ENCODE measurements at places on chromosomes 3 and 15.

DNA sequence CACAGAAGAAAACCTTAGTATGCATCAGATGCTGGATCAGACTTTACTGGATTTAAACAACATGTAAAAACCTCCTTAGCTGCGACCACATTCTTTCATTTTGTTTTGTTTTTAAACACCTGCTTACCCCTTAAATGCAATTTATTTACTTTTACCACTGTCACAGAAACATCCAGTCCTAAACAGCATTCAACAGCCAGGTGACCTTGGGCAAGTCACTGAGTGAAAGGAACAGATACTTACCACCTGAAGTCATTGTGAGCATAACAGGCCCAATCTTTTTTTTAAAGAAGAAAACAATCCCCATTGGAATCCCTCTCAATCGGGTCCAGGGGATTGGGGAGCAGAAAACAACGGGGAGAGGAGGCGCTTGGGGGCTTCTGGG, 390 bp downstream of the STARD5 start:
- DNase-seq, result no peak

GRCh38 chr3:119745942-119746341, 36.0 kb upstream of the NR1I2 start:
- DNase-seq, result peak; percentile 37

DNA sequence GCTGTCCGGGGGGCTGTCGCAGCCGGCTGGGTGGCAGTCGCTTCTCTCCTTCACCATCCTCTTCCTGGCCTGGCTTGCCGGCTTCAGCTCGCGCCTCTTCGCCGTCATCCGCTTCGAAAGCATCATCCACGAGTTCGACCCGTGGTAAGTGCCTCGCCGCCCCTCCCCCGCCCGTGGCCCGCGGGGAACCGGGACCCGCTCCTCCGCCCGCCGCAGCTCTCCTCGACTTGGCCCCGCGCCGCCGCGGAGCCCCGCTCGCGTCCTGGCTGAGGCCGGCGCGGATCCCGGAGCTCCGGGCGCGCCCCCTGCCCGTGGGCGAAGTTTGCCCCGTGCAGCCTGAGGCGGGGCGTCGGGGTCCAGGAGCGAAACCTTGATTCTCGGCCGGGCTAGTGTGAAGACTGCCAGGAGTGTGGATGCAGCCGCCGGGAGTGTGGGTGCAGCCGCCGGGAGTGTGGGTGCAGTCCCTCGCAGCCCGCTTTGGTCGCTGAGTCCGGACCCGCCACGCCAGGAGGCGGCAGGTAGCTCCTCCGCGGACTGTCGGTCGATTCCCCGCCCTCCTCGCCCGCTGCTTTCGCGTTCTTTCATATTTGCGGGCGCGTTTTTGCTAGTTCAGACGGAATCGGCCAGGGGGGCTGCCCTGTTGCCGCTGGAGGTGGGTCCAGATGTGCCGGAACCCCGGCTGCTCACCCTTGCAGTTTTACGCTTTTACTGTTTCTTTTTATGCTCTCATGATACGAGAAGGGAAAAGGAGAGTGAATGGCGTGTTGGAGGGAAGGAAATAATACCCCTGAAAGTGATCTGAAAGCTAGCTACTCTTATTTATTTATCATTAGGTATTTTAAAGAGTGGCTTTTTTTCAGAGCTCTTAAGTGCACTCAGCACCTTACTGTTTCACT, 692 bp downstream of the STT3B start:
- DNase-seq, result peak; percentile 52

DNA sequence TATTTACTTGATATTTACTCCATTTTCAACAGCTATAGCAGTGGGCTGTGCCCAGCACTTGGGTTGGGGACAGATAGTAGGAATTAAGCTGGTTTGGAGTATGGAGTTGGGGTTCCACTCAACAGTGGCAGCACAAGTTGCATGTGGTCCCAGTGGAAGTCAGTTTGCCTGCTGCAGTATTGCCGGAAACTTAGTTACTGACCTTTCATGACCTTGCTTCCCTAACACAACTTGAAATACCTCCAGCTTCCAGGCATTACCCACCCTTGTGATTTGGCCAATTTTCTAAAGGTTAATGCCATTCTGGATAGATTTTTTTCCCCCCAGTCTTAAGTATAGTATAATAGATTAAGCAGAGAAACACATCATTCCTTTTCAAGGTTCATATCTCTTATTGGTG, 68.0 kb downstream of the BBX start:
- DNase-seq, result no peak

- peak; percentile 31 for DNase-seq
Observed at GRCh38 chr3:167772992-167773391, 37.5 kb downstream of the SERPINI1 start.

- no peak for DNase-seq
Observed at GRCh38 chr3:115996420-115997108, 373.3 kb downstream of the GAP43 start.

- no peak for DNase-seq
Observed at GRCh38 chr3:58586776-58587192, 9.6 kb upstream of the FAM107A start.

GRCh38 chr15:80776420-80777045, 2.6 kb upstream of the CEMIP start:
- DNase-seq, result peak; percentile 67

GRCh38 chr3:15329046-15330005, 3.1 kb downstream of the SH3BP5 start:
- DNase-seq, result no peak

DNA sequence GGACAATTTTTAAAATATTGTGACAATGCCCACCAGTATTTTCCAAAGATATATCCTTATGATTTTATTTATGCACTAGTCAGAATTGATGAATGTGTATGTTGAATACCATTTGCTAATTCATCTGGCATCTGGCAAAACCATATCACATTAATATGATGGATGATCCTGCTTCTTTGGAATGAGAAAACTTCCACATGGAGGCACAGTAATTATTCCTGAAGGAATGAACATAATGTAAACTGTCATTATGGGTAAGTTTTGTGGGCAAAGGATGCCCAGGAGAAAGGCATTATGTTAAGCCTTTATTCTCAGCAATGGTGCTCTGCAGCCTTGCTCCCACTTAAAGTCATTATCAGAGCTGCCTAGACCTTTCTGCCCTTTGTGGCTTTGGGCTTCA, 113.0 kb upstream of the MME start:
- no peak for DNase-seq

- no peak for DNase-seq
Observed at GRCh38 chr15:39153058-39153714, 427.7 kb upstream of the THBS1 start.

- no peak for DNase-seq
Observed at GRCh38 chr3:190642016-190642415, 128.1 kb downstream of the IL1RAP start.

DNA sequence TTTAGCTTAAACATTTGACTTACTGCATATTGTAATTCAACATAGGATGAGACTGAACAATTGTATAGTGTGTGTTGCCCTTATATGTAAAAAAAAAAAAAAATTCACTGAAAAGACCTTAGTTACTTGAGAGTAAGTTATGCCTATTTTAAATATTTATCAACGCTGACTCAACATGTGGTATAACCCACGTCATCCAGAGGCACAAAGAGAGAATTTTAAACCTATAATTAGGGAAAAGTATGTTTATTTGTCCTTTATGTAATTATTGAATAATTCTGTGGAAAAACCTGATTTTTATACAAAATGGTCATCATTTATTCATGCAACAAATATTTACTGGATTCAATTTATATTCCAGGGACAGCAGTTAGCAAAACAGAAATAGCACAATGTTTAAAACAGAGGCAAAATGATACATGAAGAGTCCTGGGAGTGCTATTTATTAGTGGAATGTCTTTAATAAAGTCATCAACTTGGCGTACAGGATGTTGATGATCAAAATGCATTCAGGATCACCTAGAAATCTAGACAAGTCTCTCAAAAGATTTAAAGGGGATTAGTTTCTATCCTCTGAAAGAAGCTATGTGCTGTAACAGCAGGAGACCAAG, 223.7 kb downstream of the PCCB start:
- DNase-seq, result no peak

DNA sequence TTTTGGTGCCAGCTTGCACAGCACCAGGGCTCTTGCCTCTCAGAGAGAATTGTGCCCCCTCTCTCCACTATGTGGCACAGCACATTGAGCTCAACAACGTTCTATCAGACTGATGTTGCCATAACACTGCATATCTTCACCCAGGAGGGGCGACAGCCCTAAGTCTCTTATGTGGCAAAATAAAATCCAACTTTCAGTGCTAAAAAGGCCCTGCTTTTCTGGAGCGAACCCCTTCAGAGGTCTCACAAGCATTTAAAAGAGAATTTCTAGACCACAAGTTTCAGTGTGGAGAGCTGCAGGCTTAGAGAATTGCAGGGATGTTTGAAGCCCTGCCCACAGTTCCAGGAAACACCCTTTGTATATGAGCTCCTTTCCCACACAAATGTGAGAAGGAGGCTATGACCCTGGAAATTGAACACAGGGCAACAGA, 85.5 kb downstream of the LIPC start:
- DNase-seq, result no peak

- DNase-seq, result no peak
Observed at GRCh38 chr15:34942363-34942762, 27.2 kb downstream of the AQR start.

GRCh38 chr3:36944012-36944640, 728 bp downstream of the TRANK1 start:
- DNase-seq, result no peak

DNA sequence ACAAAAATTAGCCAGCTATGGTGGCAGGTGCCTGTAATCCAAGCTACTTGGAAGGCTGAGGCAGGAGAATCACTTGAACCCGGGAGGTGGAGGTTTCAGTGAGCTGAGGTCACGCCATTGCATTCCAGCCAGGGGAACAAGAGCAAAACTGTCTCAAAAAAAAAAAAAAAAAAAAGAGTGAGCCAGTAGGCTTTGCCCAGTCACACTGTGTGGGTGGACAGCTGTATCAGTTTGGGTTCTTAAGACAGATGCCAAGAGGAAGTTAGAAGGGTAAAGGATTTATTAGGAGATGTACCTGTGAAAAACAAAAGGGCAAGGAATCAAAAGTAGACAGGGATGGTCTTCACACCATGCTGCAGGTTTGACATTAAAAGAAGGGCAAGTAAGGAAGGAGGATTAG, 86.1 kb upstream of the CGNL1 start:
- no peak for DNase-seq

GRCh38 chr3:113285741-113286140, 74.4 kb downstream of the BOC start:
- no peak for DNase-seq

DNA sequence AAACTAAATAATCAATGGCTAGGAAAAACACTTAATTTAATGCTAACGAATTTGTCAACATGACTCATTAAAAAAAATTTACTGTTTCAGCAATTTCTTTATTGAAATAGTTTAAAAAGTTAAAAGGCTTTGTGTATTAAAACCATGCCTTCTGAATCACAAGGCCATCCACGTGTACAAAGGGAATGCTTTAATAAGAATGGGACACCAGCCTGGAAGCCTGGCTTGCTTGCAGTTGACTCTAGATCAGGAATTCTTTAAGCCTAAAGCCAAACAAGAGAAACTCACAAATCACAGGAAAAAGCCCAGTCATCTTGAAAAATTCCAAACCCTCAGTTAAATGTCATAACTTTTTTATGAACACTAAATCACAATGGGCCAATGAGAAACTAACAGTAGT, 137.6 kb downstream of the PEAK1 start:
- no peak for DNase-seq

DNA sequence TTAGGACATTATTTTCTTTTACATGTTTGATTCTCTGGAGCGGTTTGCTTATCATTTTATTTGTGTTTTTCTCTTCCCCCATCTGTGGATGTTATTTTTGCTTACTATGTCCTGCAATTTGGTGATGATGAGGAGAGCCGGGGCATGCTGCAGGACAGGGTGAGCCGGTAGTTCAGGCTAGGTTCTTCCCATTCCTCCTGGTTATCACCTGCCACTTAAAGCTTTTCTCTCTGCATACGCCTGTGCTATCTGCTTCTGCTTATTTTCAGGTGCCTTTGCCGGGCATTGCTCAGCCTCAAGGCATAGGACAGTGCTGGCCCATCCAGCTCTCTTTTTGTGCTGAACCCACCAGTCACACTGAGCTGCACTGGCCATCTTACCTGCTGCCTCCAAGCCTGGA, 85.8 kb downstream of the MCTP2 start:
- DNase-seq, result no peak

DNA sequence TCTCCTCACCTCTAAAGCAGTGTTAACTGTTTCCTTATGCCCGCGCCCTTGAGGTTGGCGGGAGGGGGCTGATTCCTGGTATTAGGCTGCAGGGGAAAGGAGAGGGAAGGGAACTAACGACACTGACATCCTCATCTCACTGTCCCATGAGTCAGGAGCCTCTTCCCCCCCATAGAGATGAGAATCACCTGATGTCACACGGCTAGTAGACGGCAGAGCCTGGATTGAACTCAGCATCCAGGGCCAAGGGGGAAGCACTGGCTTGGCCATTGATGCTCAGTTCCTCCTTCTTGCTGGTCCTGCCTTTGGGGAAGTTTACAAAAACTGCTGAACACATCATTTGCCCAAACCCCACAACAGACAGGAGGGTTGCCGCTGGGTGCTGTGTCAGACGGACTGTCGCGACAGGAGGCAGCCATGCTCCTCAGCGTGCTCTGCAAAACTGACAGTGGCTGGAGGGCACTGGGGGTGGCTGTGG, 38.5 kb downstream of the IDH2 start:
- no peak for DNase-seq

GRCh38 chr3:16413321-16413720, 100.2 kb downstream of the RFTN1 start:
- no peak for DNase-seq

DNA sequence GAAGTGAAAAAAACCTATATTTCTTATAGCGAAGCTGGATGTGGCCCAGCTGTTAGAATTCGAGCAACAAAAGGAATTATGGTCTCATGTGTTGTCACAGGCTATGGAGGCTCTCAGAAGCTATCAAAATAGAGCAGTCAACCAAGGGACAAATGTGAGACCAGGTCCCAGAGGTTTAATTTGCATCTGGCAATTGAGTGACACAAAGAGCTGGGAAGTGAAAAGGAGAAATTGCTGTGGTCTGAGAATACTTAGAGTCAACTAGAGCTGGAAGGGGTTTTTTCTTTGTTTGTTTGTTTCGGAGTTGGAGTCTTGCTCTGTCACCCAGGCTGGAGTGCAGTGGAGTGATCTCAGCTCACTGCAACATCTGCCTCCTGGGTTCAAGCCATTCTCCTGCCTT, 61.3 kb upstream of the SMAD3 start:
- DNase-seq, result no peak

DNA sequence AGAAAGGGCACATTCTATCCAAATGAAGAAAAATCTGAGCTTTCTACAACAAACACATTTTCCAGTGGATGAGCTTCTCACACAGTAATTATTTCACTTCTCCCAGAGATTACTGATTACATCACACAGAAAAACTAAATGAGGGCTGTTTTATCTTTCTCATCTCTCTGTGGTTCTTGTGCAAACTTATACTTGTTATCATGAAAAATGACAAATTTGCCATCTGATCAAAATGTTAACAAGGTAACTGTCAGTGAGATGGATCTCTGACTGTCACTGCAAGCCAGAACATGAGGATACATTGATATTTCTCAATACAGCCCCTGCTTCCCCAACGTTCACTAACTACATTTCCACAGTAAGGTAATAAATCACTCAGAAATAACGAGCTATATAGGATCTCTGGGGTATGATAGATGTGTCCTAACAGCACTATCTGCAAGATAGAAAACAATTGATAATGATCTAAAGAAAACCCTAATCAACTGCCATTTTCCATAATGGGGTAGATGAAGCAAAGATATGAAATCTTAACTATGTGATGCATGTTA, 829.3 kb upstream of the CFAP20DC start:
- DNase-seq, result no peak

Data from MM.1S (cell line).